Activated CD8-positive, alpha-beta memory T cell treated with anti-CD3 and anti-CD28 coated beads for 4 hours (primary cell): ENCODE measurements at places on chromosomes 5 and 9.

DNA sequence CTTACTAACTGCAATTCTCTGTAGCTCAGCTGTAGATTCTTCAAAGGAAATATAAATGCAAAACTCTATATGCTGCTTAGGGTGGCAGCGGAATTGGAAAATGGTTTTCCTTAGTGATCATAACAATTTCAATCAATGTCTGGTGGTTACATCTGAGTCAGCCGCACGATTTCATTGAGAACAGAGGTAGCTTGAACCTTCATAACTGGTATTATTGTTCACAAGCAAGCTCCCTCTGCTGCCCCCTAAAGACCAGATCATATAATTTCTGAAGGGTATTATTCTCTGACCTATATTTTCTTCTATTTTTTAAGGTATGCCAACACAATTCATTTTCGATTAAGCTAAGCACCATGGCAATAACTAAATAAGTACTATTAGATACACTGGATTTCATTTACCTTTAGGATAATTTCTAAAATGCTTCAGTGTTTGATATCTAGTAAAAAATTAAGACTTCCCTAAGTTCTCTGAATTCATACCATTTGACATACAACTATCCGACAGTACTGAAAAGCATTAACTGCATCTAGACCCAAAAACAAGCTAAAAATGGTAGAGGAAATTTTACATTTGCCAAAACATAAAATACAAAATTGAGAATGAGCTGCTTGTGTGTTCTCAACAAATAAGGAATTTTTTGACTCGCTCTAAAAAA is 181.1 kb upstream of the SPEF2 start:
- DNase-seq = no peak

GRCh38 chr9:116792271-116792670 is 105.2 kb downstream of the TRIM32 start:
- no peak for DNase-seq

GRCh38 chr9:79769476-79770275 is 197.9 kb downstream of the TLE4 start:
- DNase-seq = no peak

DNA sequence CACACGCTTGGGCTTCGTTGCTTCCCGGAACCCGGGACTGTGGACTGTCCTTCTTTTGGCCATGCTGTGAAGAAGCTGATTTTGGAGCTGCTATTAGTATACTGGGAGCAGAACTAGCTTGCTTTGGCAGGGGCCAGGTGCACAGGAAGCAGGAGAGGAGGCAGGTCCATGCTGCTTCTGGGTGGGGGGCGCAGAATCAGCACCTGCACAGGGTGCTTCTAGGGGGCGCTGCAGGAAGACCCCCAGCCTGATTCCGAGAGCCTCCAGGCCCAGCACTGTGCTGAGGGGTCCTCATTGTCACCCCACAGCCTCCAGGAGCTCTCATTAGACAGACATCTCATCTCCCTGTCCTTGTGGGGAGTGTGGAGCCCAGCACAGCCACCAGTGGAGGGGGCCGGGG is 252.6 kb upstream of the IRX4 start:
- DNase-seq = no peak

DNA sequence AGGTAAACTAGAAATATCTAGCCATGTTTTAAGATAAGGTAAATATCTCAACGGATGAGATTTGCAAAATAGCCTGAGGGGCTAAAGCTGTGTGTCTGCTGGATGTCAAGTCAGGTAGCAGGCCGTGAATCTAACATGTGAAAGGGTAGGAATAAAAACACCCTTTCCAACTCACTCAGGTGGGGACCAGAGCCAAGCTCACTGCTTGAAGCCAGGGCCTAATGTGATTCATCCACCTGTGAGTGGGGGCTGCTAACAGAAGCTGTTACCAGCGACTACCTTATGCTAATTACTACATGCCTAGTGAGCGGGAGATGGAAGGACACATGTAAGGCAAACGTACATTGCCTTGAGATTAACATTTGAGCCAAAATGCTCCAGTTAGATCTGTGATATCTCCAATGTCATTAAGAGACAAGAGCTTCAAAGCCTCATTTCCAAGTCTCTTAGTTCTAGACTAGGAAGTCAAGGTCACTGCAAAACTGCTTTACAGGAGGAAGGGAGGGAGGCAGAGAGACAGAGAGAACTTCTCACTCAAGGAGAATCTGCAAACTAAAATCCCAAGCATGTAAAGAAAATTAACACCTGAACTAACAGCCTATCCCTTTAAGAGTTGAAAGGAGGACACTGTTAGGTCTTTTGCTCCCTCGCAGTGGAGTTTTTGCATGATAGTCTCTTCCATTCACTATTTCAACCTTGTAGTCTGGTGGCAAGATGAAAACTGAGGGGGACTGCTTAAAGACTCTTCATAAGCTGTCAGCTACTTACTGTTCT is 141.6 kb upstream of the RPS23 start:
- no peak for DNase-seq

DNA sequence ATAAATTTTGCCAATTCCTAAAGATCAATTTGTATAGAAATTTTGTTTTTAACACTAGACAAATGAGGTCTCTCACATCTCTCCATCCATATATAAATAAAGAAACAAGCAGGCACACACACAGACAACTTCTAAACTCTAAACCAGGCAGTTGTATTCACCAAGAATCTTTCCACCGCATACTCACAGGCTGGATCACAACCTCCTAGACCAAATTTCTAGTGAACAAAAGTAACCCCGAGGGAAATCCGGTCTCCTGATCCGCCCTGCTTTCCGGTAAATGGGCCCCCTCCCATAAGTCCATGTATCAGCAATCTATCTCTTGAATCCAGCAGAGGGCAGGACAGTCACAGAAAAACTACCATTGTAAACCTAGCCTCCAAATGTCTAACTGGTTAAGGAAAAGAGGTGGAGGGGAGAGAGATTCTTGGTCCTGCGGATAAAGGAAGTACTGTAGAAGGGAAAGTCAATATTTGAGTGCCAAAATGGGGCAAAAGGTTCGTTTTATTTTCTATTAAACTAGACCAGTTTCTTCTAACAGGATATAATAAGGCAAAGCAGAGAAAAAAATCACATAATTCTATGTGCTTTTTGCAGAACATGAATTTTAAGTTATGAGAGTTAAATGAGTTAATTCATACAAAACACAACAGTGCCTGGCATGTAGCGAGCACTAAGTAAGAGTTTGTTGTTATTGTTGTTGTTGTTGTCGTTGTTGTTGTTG is 4.8 kb upstream of the SMU1 start:
- peak; percentile 44 for DNase-seq

- DNase-seq = no peak
Observed at GRCh38 chr5:5381310-5381913, 41.1 kb upstream of the ICE1 start.

GRCh38 chr9:93492327-93492726 is 38.9 kb upstream of the FAM120AOS start:
- DNase-seq = no peak

DNA sequence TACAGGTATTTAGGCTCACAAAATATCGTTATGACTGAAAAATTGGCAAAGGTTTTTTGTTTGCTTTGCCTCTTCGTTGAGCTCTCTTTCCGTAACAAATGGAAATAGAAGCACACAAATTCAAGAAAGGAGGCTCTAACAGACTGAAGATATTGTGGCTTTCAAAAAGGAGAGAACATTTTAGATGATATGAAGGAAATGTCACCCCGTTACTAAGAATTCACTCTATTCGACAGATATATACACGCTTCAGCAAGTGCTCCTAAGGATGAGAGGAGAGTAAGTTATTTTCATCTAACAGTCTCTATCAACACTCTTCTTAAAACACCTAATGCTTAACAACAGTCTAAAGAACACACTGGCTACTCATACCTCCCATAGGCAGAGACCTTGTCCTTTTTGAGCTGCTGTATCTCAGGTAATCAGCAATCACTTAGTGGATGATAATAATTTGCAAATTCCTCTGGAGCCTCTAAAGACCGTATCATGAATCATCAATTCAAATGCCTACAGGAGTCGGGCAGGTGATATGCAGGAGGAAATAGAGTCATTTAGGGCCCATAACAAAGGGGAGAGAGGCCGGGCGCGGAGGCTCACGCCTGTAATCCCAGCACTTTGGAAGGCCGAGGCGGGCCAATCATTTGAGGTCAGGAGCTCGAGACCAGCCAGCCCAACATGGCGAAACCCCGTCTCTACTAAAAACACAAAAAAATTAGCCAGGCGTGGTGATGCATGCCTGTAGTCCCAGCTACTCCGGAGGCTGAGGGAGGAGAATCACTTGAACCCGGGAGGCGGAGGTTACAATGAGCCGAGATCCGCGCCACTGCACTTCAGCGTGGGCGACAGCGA is 1.4 kb upstream of the HSDL2 start:
- DNase-seq = no peak

- no peak for DNase-seq
Observed at GRCh38 chr9:72592502-72593403, 71.3 kb downstream of the TMC1 start.

DNA sequence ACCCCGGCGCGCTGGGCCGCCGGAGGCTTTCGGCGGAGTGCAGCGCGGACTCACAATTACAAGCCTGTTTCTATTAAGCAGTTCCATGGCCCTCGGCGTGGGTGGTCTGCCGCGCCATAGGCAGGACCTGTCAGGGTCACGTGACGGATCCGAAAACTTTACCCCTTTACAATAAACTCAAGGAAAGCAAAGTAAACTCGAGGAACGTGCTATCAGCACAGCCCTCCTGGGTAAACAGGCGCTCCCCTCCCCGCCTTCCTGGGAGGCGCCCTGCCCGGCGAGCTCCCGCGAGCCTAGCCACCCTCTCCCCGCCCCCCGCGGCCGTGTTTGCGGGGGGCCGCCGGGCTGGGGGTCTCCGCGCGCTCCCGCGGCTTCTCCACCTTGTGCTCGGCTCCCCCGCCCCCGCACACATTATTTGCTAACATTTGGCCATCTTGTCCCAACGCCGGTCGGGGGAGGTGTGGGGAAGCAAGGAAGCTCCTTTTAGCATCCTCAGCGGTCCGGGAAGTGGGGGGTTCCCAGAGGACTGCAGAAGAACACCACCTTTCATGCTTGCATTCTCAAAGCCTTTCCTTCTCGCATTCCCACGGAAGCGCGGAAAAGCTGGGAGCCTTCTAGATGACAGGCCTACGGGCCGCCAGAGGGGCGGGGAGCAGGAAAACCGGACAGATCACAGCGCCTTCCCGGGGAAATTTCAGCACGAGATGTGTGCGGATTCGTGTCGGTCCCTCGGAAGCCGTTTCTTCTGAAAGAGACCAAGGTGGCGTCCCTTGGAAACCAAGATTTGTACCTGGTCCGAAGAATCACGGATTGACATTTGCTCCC is at the start of gene PTCH1:
PTCH1 (minus strand) TSS at position 238 of the 825 bp plus-strand sequence.
- no peak for DNase-seq

GRCh38 chr5:122576256-122577016 is 198.4 kb upstream of the SNX2 start:
- no peak for DNase-seq

GRCh38 chr5:143306040-143306439 is 97.4 kb downstream of the NR3C1 start:
- no peak for DNase-seq
